ENCODE measurements at places on chromosomes 6 and 20.

- no peak for DNase-seq
Observed at GRCh38 chr20:18692447-18692846, 104.6 kb downstream of the DTD1 start.

DNA sequence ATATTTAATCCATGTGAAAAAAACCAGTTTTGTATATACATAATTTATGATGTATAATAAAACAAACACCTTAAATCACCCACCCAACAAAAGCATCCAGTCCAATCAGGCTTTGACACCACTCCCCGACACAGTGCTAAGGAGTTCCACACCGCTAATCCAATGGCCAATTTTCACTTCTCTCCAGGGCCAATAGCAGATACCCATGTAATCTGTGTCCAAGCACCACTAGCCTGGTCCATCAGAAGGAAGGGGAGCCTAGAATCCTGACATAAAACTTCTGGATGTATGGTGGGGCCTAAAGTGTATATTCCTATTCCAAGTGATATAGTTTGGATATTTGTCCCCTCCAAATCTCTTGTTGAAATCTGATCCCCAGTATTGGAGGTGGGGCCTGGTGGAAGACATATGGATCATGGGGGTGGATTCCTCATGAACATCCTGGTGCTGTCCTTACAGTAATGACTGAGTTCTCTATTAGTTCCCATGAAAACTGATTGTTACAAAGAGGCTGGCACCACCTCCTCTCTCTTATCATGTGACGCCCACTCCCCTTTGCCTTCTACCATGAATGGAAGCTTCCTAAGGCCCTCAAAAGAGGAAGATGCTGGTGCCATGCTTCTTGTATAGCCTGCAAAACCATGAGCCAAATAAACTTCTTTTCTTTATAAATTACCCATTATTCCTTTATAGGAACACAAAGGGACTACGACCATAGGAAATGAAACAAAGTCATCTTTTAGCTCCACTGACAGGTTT is 20.8 kb downstream of the RALGAPA2 start:
- no peak for DNase-seq

GRCh38 chr6:116208056-116208785 is 45.7 kb downstream of the TSPYL4 start:
- DNase-seq = no peak

DNA sequence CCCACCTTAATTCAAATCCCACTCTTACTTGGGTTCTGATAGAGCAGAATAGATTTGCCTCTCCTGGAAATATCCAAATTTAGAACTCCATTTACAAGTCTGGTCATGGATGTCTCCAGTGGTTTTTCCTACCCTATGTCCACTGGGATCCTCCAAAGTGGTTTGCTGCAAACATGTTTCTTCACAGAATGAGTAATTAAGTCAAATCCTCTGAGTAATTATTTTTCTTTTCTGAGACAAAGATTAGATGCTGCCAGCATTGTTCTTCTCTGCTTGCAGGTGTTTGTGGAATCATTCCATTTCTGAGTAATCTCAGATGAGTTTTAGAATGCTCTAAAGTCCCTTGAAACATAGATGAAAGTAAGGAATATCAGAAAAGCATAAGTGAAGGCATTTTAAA is 21.9 kb downstream of the DTD1 start:
- no peak for DNase-seq

DNA sequence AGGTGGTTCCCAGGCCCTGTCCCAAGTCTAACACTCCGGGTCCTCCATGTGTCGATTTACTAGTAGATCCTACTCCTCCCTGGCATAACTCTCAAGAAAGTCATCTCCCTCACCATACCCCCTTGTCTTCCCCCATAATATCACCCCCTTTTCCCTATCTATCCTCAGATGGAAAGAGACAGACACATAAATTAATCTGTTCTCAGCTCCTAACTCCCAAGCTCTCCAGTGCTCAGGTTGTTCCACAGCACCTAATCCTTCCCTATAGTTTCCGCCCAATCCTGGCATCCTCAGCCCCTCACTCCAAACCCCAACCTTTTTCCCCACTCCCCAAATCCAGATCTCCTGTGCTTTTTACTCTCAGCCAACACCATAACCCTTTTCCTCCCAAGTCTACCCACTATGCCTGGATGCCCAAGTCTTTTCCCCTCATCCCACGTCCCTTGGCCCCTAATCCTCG is 808 bp downstream of the ILRUN start:
- DNase-seq = no peak
